Cardiac muscle cell (in vitro differentiated cells and primary cell): ENCODE measurements at places on chromosomes 3 and 15.

- no peaks in the 10 kb centered on the region for H3K36me3 ChIP-seq
- H3K4me1 ChIP-seq: peaks cover 9% of the 10 kb centered on the region
- H3K4me3 ChIP-seq: no peak overlapping the region
- H3K27me3 ChIP-seq: peaks cover 4% of the 10 kb centered on the region
- no peak overlapping the region for H3K27ac ChIP-seq
- DNase-seq: no peak
These were observed 137.2 kb upstream of the RAD18 start for GRCh38 chr3:9100513-9100894.

DNA sequence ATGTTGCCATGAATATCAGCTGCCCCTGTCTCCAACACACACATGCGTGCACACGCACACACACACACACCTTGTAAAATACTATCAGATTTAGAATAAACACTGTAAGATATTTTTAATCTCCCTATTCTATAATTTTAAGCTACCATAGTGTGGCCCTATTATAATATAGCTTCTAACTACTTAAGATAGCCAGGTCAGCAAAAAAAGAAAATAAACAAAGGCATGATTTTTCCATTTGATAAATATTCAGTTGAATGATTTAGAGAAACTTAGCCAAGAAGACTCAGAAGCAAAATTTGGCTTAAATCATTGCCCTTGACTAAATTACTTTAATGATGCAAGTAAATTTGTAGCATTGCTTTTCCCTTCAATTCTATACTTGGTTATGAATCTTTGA is 162.2 kb downstream of the ALCAM start:
- H3K27ac ChIP-seq: no peak overlapping the region
- H3K27me3 ChIP-seq: no peaks in the 10 kb centered on the region
- no peak for DNase-seq
- no peaks in the 10 kb centered on the region for H3K36me3 ChIP-seq

DNA sequence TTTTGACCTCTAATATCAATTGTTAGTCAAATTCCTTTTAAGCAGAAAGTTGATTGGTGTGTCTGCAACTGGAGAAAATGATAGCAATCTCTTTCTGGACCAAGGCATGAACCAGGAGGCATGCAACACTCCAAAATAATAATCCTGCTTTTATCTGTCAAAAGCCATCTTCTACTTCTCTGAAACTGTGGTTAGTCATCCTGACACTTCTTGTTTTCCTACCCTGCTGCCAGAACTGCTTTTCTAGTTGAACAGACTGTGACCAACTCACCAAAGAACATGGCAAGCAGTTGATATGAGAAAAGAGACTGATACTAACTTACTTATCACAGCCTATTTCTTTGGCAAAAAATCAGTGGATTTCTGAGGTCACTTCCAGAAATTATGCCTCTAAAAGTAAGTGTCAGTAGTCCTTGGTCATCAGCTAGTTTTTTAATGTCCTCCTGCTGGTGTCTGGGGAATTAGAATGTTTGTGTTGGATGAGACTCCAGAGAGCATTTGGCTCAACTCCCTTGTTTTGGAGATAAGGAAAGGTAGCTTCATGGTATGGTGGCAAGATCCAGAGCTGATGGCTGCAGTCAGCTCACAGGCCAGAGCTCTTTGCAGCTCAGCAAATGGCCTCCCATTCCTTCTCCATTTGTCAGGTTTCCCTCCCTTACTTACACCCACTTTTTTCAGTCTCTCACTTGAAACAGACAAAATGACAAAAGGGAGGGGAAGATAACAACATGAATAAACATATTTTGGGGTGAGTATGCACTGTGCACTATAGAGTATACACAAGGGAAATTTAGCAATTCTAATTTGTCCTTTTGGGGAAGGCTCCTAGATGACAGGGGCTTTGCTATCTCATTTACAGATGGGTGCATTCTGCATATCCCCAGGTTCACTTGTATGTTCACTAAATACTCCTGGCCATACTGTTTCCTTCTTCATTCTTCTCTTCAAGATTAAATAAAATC is 7.0 kb downstream of the CRYGS start:
- no peaks in the 10 kb centered on the region for H3K27me3 ChIP-seq
- DNase-seq: no peak
- peaks cover 6% of the 10 kb centered on the region for H3K4me1 ChIP-seq
- no peak overlapping the region for H3K4me3 ChIP-seq

- H3K27me3 ChIP-seq: no peaks in the 10 kb centered on the region
- H3K36me3 ChIP-seq: peaks cover 6% of the 10 kb centered on the region
- no peaks in the 10 kb centered on the region for H3K4me1 ChIP-seq
These were observed 28.7 kb downstream of the USP8 start for GRCh38 chr15:50452927-50453326.

- no peaks in the 10 kb centered on the region for H3K4me1 ChIP-seq
- H3K27ac ChIP-seq: no peak overlapping the region
- H3K27me3 ChIP-seq: no peaks in the 10 kb centered on the region
- no peak for DNase-seq
These were observed 42.2 kb downstream of the KLF15 start for GRCh38 chr3:126314790-126315658.

- no peak overlapping the region for H3K4me3 ChIP-seq
- no peak overlapping the region for H3K27ac ChIP-seq
- no peaks in the 10 kb centered on the region for H3K4me1 ChIP-seq
- no peak for DNase-seq
- no peaks in the 10 kb centered on the region for H3K27me3 ChIP-seq
- no peaks in the 10 kb centered on the region for H3K36me3 ChIP-seq
These were observed 430.5 kb downstream of the GABRG3 start for GRCh38 chr15:27401471-27401870.
